G401 (cell line): ENCODE measurements at places on chromosomes 12 and 14.

GRCh38 chr12:106147956-106148355 is 9.2 kb upstream of the NUAK1 start:
- DNase-seq, result peak; percentile 97

DNA sequence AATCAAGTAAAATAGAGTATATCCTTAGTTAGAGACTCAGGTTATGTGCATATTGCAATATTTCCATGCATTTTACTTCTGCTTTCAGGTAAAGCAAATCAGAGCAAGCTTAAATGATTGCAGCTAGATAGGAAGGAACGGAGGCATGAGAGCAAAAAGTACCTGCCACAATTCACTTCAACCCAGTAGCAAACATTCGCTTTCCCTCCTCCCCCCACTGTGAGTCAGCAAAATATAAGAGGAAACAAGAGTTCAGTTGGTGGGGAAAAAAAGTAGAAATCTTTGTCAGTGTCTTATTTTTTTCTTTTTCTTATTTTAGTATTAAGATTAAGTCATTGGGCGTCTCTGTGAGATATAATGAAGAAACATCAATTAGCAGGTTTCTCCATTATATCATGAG is 475.4 kb downstream of the NPAS3 start:
- no peak for DNase-seq

DNA sequence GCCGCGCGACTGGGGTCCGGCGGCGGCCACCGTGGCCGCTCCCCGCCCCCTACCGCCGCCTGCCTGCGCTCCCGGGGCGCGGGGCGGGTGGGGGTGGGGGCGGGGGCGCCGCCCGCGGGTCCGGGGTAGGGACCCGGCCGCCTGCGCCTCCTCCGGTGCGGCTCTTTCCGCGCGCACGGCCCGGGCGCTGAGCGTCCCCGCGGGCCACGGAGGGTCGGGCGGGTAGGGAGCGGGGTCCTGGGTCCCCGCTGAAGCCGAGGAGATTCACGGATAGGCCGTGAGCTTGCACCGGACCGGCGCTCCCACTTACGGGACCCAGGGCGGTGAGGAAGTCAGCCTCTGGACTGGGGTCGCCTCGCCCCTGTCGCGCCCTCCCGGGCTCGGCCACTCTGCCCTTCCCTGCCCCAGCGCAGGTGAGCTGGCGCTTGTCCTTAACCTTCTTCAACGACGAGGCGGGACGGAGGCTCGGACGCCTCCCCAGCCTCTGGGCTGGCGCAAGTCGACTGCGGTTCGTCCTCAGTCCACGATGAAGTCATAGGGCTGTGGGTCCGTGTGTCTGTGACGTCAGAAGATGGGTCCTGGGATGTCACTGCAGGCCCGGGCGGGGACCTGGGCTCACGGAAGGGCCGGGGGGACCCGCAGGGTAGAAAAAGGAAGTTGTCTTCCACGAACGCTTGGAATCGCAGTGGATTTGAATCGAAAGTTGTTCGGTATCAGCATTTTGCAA is 514 bp downstream of the FBXO34 start:
- DNase-seq, result peak; percentile 60

- no peak for DNase-seq
These were observed 120.3 kb downstream of the TMEM30B start for GRCh38 chr14:61160798-61161197.

GRCh38 chr14:104638190-104638589 is 33.6 kb upstream of the TMEM179 start:
- DNase-seq, result no peak

DNA sequence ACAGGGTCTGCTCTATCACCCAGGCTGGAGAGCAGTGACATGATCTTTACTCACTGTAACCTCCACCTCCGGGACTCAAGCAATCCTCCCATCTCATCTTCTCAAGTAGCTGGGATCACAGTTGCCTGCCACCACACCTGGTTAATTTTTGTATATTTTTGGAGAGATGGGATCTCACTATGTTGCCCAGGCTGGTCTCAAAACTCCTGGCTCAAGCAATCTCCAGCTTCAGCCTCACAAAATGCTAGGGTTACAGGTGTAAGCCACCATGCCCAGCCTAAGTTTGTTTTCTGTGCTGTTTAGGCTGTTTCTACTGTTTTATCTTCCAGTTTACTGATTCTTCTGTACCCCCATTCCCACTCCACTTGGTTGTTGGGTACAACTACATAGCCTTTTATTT is 66.3 kb downstream of the INSM2 start:
- DNase-seq, result no peak

- DNase-seq, result no peak
These were observed at the start of gene BDKRB1 for GRCh38 chr14:96255501-96256366. TSS of gene BDKRB1 (plus strand) at chr14:96256210. CDS start at chr14:96263683, 7,473 bp downstream.

DNA sequence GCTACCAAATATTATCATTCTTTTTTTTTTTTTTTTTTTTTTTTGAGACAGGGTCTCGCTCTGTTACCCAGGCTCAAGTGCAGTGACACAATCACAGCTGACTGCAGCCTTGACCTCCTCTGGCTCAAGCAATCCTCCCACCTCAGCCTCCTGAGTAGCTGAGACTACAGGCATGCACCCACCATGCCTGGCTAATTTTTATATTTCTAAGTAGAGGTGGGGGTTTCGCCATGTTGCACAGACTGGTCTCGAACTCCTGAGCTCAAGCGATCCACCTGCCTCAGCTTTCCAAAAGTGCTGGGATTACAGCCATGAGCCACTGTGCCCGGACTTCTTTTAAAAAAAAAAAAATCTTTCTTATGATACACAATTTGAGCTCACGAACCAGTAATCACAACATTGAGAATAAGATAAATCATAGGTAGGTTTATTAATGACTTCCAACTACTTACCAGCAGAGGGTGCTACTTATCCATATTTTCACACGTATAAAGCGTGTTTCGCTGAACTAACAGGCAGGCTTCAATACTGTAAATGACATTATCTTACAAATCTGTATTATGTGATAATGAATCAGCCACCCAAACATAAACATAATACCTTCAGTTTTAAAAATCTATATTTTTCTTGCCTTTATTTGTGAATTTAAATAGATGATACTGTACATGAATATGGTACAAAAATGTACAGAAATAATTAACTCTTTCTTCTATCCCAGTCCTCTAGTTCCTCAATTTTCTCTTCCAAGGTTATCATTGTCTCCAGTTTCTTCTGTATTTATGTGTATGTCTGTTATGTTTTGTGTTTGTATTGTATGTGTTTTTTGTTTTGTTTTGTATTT is 42.5 kb upstream of the BCAT1 start:
- peak; percentile 82 for DNase-seq

DNA sequence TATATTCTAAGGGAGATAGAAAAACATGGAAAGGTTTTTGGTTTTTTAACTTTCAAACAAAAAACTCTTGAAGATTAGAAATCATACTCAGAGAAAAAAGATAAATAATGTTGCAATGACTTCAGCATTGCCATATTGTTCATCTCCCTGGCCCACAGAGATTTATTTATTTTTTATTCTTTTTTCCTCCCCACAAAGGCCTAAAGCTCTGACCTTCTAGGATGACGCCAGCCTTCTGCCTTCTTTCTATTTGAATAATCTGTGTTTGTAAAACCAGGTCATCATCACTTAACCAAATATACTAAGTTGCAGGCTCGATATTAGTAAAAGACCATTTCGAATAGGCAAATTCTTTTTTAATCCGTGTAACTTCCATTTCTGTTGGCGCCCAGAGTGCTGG is 4.4 kb upstream of the DCP1B start:
- DNase-seq, result no peak
